Stimulated activated CD8-positive, alpha-beta memory T cell treated with anti-CD3 and anti-CD28 coated beads, Interleukin-7, amount 100 ng/mL, for 4 hours (primary cell): ENCODE measurements at places on chromosomes 6 and 20.

- no peak for DNase-seq
Measured at GRCh38 chr6:112202639-112203341, 51.6 kb downstream of the LAMA4 start.

- DNase-seq, result no peak
Measured at GRCh38 chr20:17885544-17885943, 83.0 kb downstream of the SNX5 start.

DNA sequence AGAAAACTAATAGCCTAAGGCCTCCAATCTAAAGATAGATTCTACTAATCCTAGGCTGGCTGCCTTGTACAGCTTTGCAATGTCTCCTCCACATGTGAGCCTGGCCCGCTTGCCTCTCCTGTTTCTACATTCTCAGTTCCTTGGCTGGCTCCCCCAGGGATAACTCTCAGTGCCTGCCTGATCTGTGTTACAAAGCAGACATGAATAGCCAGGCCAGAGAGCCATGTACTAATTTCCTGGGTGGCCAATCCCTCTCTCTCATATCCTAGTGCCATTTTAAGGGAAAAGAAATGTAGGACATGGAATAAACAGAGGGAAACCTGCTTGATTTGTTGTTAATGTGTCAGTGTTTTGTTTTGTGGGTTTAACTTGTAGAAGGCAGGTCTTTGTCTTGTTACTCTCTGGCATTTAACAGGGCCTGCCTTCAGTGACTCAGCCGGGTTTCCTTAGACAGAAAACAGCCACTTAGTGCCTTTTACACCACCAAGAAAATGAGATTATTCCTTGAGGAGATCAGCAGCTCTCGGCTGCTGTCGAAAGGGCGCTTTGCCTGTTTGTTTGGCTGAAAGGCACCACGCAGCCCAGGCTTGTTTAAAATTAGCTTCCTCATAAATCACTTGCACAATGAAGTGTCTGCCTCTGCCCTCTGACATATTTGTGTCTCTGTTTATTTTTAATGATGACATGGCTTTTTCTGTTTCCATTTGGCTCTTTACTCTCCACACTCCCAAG is 702.7 kb downstream of the MAFB start:
- DNase-seq, result no peak

- DNase-seq, result no peak
Measured at GRCh38 chr6:136795386-136795785, 3.1 kb upstream of the MAP3K5 start.

DNA sequence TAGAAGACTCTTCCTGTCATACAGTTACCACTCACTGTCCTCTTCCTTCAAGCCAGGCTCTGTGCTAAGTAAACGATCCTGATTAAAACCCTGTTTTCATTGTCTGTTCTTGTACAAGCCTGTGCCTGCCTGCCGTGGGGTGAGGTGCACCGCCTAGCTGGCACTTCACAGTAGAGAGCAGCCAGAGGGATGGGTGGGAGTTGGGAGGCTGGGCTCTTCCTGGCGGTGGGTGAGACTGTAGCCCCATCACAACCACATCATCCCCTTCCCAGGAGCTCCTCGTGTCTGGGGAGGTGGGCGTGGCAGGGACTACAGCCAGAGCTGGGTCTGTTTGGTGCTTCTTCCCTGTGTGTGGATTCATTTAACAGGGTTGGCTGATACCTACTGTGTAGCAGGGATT is 382.0 kb downstream of the TAF4 start:
- no peak for DNase-seq

GRCh38 chr20:34271956-34272355 is 30.7 kb downstream of the ASIP start:
- no peak for DNase-seq

GRCh38 chr20:51417250-51418136 is 125.0 kb downstream of the NFATC2 start:
- no peak for DNase-seq

GRCh38 chr6:13528777-13529343 is 41.5 kb upstream of the GFOD1 start:
- no peak for DNase-seq

- DNase-seq, result no peak
Measured at GRCh38 chr6:169510871-169511270, 191.0 kb downstream of the WDR27 start.

- no peak for DNase-seq
Measured at GRCh38 chr6:18693881-18694280, 306.7 kb downstream of the RNF144B start.

GRCh38 chr6:57313711-57314471 is 3.5 kb upstream of the PRIM2 start:
- no peak for DNase-seq

GRCh38 chr6:26520237-26520849 is 17.8 kb upstream of the HMGN4 start:
- peak; percentile 5 for DNase-seq

DNA sequence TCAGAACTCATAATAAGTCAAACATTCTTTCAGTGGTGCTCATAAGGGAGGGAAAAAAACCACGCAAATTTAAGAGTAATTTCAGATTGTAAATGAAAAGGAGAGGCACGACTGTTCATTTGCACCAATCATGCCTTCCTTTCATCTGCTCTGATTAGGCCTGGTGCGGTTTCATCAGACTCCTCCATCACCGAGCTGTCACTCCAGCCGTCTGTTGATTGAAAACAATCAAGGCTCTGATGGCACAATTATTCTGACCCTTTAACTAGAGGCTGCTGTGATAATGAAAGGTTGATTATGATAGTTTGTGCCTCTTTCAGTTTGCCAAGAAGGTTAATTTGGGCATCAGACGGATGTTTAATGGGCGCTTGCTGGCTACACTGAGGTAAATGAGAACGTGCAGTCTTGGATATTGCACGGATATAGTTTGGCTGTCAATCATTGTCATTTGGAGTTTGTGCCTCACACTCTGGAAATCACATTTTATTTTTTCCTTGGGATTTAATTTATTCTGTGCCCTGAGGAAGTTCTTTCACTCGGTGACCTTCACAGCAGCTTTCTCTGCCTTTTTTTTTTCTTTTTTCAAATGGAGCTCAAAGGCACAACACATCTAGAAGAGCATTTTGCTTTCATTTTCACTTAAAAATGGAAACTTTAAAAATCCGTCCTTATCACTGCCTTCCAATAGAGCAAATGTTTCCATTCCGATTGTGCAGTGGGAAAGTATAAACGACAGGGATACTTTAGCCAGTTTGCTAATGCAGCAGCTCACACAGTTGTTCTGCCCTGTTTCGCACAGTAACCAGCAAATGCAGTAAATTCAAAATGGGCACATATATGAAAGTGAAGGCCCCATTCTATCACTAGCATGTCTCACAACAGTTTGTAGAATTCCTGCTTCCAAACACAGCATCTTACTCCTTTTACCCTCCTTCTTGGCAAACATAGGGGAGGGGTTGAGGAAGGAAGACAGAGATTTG is 172.8 kb downstream of the KLHL32 start:
- DNase-seq, result no peak

DNA sequence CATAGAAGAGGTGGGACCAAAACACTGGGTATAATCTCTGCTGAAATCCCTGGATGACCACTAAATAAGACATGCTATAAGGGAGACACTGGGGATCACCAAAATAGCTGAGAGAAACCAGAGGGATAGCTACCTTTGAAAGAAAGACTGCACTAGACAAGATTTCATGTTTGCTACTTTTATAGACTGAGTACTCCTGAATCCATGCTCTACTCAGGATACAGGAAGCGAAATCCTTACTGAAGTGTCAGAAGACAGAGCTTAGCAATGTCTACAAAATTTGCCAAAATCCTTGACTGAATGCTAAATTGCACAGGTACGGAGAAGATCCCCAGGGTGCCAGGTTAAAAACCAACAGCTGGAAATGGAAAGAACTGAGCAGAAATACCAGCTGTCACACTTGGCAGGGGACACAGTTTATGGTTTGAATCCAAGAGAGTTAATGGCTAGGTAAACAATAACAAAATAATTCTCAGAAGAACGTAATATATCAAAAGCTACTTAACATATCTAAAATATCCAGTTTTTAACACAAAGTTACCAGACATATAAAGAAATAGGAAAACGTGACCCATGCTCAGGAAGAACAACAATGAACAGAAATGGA is 125.4 kb downstream of the MAN1A1 start:
- DNase-seq, result no peak

- DNase-seq, result no peak
Measured at GRCh38 chr6:39642270-39642669, 82.9 kb downstream of the KIF6 start.

- DNase-seq, result no peak
Measured at GRCh38 chr6:51129043-51129442, 310.4 kb downstream of the TFAP2B start.

GRCh38 chr6:153062516-153062915 is 60.0 kb upstream of the MTRF1L start:
- DNase-seq, result no peak

- DNase-seq, result no peak
Measured at GRCh38 chr6:28977341-28978132, 27.6 kb downstream of the ZNF311 start.
